CD8-positive, alpha-beta memory T cell (primary cell): ENCODE measurements at places on chromosomes 1 and 21.

DNA sequence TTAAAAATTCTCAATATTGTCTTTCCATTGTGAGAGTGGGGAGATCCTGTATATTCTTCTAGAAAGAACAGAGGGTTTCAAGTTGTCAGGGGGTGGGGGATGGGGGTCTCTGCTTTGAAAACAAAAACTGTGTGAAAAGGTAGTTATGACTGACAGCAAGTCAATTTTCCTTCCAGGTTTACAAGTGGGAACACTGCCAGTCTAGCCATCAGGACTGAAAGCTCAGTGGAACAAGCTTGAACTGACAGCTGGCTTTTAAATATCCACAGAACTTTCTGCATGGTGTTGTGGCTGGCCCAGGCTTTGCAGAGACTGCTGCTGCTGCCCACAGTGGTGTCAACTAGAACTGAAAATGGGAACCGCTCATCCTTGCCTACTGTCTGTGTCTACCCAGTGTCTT is 162.6 kb downstream of the TNR start:
- DNase-seq, result no peak

DNA sequence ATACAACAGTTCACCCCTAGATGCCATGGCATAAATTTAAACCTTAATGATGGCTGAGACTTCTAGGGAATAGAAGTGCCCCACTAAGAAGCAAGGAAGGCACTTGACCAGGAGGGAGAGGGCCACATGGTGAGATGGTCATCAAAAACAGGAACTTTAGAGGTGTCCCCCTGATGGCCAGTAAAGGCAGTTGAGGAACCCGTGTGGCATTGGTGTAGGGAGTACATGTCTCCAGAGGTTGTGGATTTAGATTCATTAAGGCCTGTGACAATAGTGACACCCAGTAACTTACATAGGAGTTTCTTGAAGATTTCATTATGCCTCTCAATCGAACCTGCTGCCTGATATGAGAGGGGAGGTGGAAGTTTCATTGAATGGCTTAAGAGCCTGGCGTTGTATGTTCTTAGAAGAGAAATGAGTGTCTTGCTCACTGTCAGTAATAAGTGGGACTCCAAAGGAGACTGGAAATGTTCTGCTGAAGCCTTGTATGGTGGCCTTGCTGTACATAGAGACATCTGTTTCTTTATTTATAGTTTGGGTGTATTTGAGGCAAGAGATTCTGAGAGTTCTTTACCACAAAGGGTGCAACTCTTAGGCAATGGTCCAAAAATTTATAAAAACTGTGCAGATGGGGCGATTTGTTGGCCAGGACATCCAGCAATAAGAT is 27.9 kb downstream of the EDARADD start:
- no peak for DNase-seq

DNA sequence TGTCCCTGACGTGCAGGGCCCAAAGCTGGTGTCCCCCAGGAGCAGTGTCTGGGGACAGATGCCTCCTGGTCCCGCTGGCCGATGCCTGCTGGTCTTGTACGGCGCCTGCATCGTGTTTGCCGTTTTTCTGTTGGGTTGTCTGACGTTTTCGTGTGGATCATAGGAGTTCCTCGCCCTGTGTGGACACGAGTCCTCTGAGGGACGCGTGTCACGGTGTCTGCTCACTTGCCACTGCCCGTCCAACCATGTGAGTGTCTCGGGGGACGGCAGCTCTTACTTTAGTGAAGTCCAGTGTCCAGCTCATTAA is 7.4 kb downstream of the MIB2 start:
- DNase-seq, result no peak

DNA sequence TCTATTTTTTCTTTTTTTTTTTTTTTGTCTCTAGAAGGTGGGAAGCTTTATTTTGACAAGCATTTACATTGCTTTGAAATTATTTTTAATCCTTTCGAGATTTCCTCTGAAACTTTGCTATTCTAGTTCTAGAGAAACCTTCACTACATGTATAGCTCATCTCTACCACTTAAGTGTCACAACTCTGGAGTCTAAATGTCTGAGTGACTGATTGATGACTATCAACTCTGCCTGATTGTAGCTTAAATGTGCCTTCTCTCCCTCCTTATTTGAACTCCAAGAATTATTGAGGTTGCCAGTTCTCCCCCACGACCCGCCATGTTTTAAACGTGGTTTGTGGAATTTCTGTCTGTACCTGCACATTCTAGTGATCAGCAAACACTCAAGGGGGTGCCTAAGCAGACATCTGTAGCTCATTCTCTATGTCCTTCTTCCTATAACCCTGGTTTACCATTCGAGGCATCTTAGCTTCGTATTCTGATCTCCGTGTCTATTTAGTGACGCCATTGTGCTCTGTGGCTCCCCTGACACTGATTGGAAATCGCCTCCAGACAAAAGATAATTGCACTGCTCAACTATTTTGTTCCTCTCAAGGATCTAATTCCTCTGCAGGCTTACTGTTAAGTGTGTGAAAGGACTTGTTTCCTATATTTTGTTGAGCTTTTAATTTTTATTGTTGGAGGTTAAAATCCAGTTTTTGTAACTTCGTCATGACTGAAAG is 1570.6 kb downstream of the BRINP3 start:
- no peak for DNase-seq

GRCh38 chr1:34736692-34737091 is 18.2 kb upstream of the GJB5 start:
- no peak for DNase-seq

DNA sequence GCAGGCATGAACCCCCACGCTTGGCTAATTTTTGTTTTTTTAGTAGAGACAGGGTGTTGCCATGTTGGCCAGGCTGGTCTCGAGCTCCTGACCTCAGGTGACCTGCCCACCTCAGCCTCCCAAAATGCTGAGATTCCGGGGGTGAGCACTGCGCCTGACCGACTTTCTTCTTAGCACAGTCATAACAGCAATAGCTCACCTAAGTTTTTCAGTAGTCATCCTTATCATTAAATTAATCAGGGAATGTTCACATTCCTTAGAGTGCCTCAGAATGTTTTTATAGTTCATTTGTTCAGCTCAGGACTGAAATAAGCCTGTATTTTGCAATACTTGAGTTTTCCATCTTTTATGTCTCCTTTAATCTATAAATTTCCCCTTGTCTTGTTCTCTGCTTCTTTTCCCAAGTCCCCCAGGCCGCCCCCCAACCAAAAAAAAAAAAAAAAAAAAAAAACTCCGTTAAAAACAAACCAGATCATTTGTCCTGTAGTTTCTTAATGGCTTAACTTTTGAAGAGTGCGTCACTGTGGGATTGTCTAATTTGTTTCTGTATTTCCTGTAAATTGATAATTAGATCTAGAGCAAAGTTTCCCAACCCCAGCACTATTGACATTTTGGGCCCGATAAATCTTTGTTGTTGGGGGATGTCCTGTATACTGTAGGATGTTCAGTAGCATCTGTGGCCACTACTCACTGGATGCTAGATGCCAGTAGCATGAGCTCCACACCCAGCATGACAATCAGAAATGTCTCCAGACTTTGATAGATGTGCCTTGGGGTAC is 120.7 kb downstream of the ITSN1 start:
- no peak for DNase-seq

DNA sequence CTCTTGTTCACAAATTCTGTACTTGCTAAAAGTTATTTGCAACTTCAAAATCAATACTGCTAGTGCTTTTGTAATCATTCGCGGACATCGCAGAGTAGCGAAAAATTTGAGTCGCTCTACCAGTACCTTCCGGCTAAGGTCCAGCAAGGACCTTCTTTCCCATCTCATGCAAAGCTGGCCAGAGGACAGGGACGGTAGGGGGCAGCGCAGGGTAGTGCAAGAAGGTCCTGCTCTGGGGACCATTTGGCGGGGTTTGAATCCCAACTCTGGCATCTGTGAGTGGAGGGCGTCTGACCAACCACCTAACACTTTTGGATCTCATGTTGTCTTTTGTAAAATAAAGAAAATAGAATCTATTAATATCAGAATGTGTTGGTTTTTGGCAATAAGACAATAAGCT is 258.3 kb downstream of the SPATA17 start:
- no peak for DNase-seq

DNA sequence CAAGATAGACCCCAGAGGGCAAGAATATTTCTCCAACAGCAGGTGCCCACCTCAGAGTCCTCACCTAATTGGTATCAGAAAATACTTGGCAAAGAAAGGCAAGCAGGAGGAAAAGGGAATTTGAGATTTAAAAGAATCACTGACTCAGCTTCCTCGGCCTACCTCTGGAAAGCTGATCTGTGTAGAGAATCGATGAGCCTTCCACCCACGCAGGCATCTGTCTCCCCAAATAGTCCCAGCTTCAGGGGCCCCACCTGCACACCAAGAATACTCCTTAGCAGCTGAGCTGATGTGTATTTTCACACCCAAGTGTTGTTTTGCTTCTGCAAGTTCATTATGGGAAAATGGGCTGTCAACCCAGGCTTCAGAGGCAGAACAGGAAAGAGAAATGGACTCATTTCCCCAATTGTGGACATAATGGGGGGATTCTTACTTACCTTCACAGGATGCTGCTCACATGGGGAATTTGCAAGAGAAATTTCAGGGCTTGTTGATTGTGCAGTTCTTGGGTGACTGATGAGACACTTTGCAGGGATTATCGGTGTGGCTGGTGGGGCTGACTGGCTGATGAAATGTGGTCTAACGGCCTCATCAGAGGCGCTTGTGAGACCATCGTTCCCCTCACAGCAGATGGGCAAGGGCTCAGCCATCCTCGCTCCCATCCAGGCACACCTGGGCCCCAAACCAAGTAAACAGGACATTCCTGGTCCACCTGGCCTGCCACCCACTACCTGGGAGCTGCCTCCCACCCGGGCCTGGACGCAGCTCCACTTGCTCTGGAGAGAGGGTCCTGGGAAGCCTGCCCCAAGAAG is 436.3 kb downstream of the PTPRU start:
- no peak for DNase-seq

- no peak for DNase-seq
Measured at GRCh38 chr1:22317920-22318243, 133.8 kb upstream of the ZBTB40 start.

DNA sequence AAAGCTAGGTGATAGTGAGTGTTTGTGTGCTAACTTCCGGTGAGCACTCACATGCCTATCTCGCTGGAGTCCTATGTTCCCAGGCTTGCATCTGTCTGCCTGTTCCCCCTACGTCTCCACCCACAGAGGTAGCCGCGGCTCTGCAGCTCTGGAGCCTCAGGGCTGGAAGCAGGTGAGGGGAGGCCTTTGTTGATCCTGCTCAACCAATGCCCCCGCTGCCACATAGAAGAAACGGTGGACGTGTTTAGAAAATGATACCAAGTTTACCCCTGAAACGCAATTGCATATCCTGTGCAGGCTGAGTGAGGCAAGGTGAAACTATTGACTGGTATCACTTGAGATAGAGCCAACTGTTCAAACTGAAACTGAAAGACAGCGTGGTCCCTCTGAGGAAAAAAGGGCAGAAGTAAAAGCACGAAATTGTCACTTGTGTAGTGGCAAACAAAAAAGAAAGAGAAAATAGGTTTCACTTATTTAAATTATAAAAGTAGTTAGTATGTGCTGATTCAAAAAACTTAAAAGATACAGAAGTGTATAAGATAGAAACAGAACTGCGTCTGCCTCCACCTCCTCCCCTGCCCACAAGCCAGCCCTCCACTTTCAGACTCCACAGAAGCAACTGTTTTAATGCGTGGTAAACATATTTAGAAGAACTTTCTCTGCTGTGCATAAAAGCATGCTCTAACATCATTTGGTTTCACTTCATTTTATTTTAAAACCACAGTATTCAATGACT is 38.6 kb upstream of the ETS2 start:
- DNase-seq, result peak; percentile 25

DNA sequence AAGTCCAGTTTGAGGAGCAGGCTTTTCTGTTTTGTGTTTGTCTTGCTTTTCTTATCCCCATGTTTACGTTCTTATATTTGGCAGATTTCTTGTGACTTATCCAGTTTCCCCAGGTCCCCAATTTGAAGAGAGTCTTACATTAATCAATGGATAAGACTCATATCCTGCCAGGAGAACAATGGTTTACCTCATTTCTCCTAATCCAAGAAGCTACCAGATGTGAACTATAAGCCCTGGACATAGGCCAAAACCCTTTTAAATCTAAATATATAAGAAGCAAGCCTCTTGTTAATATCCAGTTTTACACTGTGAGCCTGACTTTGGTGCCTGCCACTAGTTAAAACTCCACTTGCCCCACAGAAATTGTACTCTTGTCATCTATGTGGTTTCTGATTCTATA is 15.1 kb upstream of the COP1 start:
- DNase-seq, result no peak

- DNase-seq, result no peak
Measured at GRCh38 chr1:1986451-1987141, 17.0 kb downstream of the CFAP74 start.

DNA sequence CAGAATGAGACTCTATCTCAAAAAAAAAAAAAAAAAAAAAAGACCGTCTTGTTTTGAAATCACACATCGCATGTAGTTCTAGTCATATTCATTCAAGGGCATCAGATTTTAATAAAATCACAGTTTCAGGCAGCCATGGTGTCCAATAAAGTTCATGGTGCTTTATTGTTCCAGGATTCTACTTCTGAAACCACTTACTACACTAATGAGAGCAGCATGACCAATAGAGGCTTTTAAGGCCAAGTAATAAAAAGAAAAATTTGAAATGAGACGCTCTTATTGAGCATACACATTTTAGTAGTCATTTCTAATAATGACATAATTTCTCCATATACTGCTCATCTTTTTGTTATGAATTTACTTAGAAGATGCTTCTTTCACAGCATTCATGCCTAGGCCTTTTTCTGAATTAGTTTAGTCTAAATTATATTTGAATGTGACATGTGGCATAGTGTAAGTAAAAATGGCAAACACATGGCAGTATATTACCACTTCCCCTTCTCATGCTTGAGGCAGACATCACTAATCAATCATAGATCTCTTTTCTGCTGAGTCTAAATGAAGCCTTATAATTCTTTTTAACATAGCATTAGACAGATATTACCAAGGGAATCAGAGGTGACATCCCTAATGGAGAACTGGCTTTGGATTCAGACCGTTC is 18.5 kb downstream of the NTMT2 start:
- no peak for DNase-seq

GRCh38 chr21:33761441-33762036 is 119.2 kb downstream of the ITSN1 start:
- DNase-seq, result no peak

GRCh38 chr1:66528580-66528979 is 5.4 kb upstream of the SGIP1 start:
- DNase-seq, result no peak

DNA sequence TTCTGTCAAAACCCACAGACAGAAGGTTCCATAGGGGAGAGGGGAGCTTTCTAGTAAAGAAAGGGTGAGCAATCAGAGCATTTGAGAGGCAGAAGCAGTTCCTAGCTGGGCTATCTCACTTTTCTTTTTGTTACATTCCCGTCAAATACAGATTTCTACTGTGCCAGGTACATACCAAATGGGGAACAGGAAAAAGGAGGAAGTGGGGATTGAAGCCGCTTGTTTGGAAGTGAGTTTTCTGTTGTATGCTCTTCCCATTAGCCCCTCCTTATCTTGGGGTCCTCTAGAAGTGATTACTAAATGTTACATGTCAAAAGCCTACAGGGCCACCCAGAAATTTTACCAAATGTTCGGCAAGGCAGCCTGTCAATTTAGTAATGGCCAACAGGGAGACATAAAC is 116.1 kb downstream of the PAPPA2 start:
- no peak for DNase-seq
